ENCODE measurements at places on chromosomes 16 and 17. TPM values are rescaled to one million over a fixed set of nuclear protein-coding genes. Genes with fewer than 3 reads are reported as not detected.

TNFSF13 gene
- 14.4 TPM for total RNA-seq

EVI2B gene
- 111 TPM for total RNA-seq

SPATA32 gene
- total RNA-seq, result 0.39 TPM

KRT25 gene
- total RNA-seq, result not detected

ALDH3A2 gene
- total RNA-seq, result 18.3 TPM

MYH1 gene
- not detected for total RNA-seq

GFAP gene
- not detected for total RNA-seq

MT2A gene
- total RNA-seq, result 72.7 TPM

KLHL10 gene
- not detected for total RNA-seq

NETO2 gene
- 8.7 TPM for total RNA-seq
